ENCODE measurements at places on chromosomes 1 and 21.

DNA sequence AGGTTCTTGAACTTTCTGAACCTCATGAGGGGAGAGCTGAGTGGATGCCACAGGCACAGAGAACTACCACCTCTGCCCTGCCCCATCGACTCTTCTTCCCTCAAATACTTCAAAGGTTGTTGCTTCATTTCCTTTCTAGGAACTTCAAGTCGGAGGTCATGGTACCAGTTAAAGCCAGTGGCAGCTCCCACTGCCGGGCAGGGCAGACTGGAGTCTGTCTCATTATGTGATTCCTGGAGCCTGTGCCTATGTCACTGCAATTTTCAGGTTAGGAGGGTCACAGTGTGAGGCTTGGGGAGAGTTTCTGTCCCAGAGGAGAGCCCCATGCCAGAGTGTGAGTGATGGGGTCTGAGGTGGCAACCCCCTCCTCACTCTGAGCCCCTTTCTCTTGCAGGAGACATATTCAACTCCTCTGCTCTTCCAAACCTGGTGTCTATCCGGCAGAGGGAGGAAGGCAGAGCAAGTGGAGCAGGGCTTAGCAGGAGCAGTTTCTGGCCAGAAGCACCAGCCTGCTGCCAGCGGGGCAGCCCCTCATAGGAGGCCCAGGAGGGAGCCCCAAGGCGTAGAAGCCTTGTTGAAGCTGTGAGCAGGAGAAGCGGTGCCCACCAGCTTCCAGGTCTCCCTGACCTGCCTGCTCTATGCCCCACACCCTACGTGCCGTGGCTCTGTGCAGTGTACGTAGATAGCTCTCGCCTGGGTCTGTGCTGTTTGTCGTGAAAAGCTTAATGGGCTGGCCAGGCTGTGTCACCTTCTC lies 29.3 kb downstream of the CAMK1G start:
- DNase-seq, result no peak

- no peak for DNase-seq
Measured at GRCh38 chr1:85605484-85606413, 25.2 kb downstream of the CCN1 start.

- no peak for DNase-seq
Measured at GRCh38 chr1:51222136-51222787, 13.8 kb upstream of the RNF11 start.

DNA sequence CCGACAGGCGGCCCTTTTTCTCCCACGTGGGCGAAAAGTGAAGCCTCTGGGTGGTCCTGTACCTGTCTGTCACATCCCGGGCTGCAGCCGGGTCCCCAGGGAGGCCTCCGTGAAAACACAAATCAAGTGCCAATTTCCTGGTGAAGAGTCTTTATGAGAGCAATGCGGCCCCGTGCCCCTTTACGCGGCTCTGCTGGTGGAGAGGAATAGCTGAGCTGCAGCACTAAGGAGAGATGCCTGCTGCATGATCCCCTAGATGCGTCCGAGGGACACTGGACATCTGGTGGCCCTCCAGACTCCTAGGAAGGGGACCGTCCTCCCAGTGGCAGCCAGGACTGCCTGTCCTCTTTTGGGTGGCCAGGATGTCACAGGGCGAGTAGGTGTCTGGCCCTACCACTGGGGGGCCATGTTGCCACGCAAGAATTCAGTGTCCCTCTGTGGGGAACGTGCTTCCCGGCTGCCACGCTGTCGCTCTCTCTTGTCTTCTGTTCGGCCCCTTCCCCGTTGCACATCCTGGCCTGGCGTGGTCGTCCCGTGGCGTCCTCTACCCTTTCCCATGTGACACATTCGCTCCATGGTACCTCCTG lies 38.7 kb downstream of the COL18A1 start:
- DNase-seq, result no peak

DNA sequence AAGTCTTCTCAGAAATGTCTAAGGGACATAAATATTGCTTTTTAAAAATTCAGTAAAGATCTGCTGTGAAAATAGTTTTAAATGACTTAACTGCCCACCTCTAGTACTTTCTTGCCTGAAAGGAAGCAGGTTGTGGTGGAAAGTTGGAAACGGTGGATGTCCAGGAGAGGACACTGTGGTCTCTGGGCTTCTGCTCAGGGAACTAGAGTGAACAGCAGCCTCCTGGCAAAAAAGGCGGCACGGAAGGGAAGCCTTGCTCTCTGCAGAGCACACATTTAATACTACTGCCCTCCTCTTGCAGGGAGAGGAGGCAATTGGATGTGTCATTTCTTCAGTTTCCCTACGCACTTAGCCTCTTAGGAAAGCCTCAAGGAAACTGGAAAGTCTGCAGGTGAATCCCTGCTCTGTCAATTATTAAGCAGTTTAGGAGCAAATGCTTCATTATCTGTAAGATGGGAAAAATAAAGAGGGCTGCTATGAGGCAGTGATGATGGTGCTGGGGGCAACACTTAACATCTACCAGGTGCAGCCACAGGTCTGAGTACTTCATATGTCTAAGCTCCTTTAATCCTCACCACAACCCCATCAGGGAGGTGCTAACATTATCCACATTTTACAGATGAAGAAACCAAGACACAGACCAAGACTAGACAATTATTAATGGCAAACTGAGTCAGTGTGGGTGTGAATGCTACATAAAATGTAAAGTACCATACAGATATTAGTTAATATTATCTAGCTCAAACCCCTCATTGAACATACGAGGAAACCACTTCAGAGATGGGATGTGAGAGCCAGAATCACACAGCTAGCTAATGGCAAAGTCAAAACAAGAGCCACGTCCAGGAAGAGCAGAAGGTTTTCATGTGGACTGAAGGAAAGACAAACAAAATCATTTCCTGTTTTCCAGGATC lies 108.9 kb upstream of the ADAR start:
- DNase-seq, result no peak

Measured in activated T-helper 1 cell treated with anti-CD3 and anti-CD28 coated beads, Interleukin-2, amount 50 U/mL, for 16 hours (primary cell).